ENCODE measurements at places on chromosomes 3 and 15.

DNA sequence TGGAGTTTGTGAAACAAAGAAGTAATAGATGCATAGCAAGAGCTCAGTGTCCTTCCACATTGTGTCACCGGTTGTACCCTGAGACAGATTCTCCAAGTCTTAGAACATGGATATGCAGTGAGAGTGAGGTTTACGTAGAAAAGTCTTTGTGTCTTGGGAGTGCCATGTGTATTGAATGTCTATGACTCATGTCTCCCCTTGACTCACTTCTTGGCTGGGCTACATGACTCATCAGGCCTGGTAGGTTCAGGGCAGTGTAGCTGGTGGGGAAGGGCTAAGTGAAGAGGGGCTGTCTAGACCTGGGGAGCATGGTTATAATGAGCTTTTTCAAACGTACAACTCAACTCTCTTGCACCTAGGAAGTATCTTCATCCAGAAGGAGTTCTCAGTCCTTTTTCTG lies 167.4 kb downstream of the GAP43 start:
- DNase-seq, result no peak

DNA sequence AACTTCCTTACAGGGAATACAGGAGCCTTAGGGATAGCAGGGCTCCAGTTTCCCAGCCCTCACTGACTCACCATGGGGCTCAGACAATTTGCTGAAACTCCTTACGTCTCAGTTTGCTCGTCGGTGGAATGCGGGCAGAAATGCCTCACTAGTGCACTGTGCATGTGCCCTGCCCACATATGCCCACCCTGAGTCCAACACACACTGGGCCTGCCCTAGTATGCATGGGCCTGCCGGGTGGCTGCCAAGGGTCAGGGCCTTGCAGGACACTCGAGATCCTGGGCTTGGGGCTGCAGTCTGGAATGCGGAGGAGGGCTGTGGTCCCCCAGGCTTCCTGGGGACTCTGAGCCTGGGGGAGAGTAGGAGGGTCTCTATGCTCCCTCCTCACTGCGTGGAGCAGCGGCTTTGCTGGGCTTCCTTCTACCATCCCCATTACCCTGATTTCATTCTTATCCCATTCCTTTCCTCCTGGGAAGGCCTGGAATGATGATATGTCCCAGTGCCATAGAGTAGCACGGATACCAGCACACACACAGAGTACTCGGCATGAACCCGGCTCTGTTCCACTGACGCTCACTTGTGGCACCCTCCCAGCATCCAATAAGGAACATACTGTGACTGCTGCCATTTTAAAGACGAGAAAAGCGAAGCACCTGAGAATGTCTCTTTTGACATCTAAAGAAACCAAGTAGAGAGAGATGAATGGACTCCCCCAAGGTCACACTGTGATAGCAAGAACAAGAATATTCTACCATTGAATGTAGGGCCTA lies 124.2 kb downstream of the ASB7 start:
- DNase-seq, result no peak

- peak; percentile 2 for DNase-seq
Measured at GRCh38 chr3:160678292-160678842, 1.4 kb downstream of the ARL14 start.

GRCh38 chr15:86942285-86942684 lies 862.6 kb downstream of the AGBL1 start:
- DNase-seq, result no peak

- no peak for DNase-seq
Measured at GRCh38 chr15:64010719-64011118, 35.6 kb downstream of the DAPK2 start.

DNA sequence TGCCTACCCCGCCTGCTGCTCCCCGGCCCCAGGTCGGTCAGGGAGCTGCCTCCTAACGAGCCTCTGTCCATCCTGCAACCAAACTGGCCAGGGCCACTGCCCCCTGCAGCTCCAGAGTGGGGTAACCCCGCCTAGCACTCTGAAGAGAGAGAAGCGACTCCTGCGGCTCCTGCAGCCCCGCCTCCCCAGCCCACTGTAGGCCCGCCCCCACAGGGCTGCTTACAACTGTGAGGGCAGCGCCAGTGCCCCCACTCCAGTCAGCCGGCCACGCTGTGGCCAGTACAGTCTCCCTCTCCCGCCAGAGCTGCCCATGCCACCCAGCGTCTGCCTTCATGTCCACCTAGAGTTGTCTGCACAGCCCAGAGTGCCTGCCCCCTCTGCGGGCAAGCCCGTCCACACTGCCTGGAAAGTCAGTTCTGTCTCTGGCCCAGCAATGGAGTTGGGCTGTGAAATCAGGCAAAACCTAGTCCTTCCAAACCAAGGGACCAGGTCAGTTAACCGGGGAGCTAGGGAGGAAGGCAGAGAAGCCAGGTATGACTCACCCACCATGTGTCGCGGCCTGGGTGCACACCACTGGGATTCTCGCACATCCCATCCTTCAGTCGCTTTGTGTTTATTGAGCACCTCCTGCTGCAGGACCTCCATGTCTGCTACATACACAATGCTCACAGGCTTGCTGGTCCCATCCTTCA lies 2.4 kb downstream of the UCN2 start:
- no peak for DNase-seq

GRCh38 chr15:51286816-51287215 lies 51.6 kb downstream of the CYP19A1 start:
- no peak for DNase-seq

DNA sequence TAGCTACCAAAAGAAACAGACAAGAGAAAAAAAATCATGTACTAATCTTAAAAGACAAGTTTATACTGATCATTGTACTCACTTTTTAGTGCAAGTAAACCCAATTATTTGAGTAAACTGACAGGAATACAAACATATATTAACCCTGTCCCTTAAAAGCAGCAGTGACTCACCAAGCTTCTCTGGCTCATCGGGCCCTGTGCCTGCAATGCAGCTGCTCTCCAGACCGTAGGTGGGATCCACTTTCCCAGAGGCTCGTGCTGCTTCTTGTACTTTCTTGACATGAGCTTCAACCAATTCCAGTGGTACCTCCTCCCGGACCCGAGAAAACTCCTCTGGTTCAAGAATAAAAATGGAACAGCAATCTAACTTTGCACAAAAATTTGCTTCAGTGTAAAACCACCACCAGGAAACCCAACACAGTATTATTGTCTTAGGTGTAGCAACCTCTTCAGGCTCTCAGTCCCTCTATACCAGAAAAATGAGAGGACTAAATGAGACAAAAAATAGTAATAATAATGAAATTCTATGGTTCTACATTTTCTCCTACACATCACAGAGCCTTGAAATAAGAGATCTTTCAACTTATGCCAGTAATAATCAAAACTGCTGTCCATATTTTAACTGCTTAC lies 82.6 kb upstream of the CSPG5 start:
- no peak for DNase-seq

- no peak for DNase-seq
Measured at GRCh38 chr15:101062471-101063171, 143.5 kb downstream of the LRRK1 start.

GRCh38 chr15:98800437-98801233 lies 152.3 kb downstream of the IGF1R start:
- peak; percentile 88 for DNase-seq

DNA sequence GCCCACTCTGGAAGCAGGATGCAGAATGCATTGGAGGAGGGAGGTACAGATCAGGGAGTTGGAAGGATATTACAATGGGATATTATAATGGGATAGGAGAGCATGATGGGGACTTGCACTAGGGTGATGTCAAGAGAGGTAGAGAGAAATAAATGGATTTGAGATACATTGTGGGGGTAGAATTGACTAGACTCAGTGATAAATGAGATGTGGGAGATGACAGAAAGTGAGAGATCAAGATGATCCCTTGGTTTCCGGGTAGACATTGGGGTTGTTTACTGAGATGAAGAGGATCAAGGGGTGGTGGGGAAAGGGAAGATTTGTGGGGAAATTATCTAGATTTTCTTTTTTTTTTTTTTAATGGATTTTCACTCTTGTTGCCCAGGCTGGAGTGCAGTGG lies 42.7 kb downstream of the BFSP2 start:
- no peak for DNase-seq

DNA sequence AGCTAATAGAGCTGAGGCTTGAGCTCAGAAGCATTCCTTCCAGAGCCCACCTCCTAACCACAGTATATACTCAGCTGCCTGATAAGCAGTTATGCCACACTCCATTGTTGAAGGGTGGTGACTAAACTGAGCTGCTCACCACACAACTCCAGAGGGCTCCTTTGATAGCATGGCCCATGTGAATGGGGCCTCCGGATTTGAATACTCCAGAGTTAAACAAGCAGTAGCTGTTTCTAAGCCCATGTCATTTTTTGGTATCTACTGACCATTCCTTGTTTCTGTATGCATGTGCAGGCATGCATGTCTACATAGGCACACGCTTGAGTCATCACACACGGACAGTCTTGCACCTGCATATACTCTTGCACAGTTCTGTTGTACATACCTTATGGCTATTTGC lies 28.9 kb downstream of the IGSF10 start:
- DNase-seq, result no peak

Measured in muscle of arm (tissue), 14 donors.